ENCODE measurements at places on chromosomes 7 and 10.

GRCh38 chr7:122301858-122302760, 2.4 kb downstream of the FEZF1 start:
- H3K4me3 ChIP-seq, result peak overlapping the region; percentile 93
- H3K27ac ChIP-seq, result no peak overlapping the region
- peak; percentile 63 for DNase-seq
- H3K4me1 ChIP-seq, result peaks cover 2% of the 10 kb centered on the region

GRCh38 chr7:4820967-4821471, 40.8 kb downstream of the PAPOLB start:
- DNase-seq, result peak; percentile 21
- H3K4me3 ChIP-seq, result no peak overlapping the region
- no peak overlapping the region for H3K27ac ChIP-seq
- no peaks in the 10 kb centered on the region for H3K36me3 ChIP-seq
- H3K4me1 ChIP-seq, result no peaks in the 10 kb centered on the region

DNA sequence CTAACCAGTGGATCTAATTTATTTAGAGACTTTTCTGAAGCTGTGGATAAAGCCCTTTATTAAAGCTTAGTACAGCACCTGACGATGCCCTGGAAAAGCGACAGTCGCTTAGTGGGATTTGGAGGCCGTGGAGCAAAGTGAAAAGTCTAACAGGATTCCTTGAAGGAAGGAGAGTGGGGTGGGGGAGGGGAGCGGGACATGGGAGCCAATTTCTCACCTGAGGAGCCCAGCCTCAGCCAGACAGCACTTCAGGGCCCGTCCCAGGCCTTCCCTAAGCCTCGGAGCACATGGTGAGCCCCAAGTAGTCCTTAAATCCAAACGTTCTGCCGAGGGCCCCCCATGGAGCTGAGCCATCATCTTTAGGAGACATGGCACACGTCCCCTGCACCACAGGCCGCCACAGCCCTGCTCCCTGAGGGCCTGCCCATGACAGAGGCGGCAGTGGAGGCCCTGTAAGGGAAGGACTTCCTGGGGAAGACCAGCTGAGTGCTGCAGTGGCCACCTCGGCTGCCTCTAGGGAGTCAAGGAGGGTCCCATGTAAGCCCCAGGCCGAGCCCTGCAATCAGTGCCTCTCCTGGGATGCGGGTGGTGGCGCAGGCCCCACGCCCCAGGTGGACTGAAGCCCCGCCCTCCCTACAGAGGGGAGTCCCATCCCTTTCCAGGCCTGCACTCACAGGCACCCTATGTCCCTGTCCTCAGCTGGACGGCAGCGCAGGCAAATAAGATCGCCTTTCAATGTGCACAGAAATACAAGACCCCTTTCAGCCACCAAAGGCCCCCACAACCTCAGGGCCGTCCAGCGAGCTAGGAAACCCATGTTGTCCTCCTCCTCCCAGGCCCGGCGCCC, 187.0 kb downstream of the MAD1L1 start:
- no peak overlapping the region for H3K4me3 ChIP-seq
- H3K27ac ChIP-seq, result no peak overlapping the region
- no peaks in the 10 kb centered on the region for H3K4me1 ChIP-seq
- peaks cover 19% of the 10 kb centered on the region for H3K36me3 ChIP-seq
- DNase-seq, result no peak

DNA sequence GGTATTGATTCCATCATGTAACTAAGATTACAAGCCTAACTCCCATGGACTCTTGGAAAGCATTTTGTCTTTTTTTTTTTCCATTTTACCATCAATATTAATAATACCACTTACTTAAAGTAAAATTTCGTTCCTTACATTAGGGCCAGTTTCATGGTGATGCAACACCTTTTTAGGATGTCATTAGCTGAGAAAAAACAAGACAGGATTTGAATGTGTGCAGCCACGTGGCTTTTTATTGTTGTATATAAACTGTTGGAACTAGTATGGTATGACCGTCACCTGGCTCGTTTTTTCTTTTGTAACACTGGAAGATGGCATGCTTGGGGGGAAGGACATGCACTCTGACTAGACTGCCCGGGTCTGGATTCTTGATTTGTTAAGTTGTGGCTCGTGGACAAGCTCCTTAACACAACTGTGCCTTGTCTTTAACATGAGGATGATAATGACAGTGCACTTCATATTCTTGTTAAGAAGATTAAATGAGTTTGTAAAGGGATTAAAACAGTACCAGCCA, 42.1 kb downstream of the ARHGAP21 start:
- no peak overlapping the region for H3K4me3 ChIP-seq
- DNase-seq, result no peak
- peaks cover 13% of the 10 kb centered on the region for H3K36me3 ChIP-seq
- H3K27me3 ChIP-seq, result no peaks in the 10 kb centered on the region

DNA sequence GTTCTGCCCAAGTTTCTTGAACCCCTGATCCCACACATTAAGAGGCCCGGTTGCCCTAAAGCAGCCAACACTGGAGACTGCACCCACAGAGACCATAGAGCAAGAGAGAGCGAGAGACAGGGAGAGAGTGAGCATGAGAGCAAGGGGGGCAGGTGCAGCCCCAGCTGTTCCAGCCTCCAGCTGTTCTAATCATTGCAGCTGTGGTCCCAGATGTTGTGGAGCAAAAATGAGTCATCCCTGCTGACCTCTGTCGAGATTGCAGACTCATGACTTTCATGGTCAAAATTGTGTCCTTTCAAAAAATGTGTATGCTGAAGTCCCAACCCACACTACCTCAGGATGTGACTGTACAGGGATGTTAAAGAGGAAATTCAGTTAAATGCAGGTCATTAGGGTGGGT, 143.9 kb upstream of the FRMD4A start:
- no peak overlapping the region for H3K4me3 ChIP-seq
- H3K36me3 ChIP-seq, result peaks cover 12% of the 10 kb centered on the region
- H3K4me1 ChIP-seq, result no peaks in the 10 kb centered on the region

GRCh38 chr7:15332956-15333355, 228.9 kb downstream of the AGMO start:
- no peak for DNase-seq
- no peaks in the 10 kb centered on the region for H3K27me3 ChIP-seq
- no peak overlapping the region for H3K4me3 ChIP-seq
- H3K4me1 ChIP-seq, result peaks cover 2% of the 10 kb centered on the region

DNA sequence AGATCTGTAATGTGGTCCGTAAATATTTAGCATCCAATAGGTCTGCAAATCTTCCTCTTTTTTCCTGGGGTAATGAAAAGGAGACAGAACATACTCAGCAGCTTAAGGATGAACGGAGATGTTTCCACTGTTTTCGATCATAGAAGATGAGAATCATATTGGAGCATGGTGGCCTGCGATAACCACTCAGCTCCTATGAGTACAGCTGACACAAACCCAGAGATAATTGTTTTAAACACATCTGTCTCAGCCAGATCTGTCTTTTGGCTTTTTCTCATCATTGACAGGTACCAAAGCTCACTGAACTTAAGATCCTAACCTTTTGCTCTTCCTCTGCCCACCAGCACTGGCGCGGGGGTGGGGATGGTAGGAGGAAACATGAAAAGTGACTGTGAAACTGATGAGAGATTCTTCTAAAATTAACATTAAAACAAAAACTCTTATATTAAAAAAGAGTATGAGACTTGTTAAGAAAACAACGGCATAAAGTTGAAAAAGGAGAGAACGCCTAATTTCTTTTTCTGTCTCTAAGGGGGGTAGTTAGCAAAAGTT, 71.0 kb downstream of the SVOPL start:
- no peaks in the 10 kb centered on the region for H3K27me3 ChIP-seq
- no peak for DNase-seq
- H3K36me3 ChIP-seq, result no peaks in the 10 kb centered on the region
- no peak overlapping the region for H3K27ac ChIP-seq
- no peak overlapping the region for H3K4me3 ChIP-seq
- peaks cover 4% of the 10 kb centered on the region for H3K4me1 ChIP-seq

DNA sequence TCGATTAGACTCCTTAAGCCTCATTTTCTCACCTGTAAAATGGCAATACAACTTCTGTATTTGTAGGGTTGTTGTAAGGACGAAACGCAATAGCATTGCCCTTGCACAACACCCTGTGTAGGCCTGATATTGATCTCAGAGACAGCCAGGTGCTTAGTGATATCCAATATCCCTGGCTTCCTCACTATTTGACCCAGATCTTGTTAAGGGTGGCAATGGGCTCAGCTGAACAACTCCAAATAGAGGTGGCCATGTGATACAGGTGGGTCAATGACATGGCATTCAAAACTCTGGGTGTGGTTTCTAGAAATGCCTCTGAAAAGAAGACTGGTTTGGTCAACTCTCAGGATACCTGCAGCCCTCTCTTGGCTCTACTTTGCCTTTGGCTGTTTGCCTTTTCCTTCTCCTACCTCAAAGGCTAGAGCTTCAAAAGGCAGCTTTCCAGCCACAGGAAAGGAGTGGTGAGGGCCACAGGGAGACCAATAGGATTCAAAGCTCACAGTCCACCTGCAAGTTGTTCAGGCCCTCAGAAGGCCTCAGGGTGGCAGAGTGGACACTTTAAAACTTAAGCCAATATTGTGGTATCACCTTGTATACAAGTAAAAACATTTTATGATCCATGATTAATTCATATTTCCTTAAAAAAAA, 14.9 kb upstream of the GATAD1 start:
- peaks cover 5% of the 10 kb centered on the region for H3K4me1 ChIP-seq
- no peak for DNase-seq
- H3K27ac ChIP-seq, result no peak overlapping the region
- H3K36me3 ChIP-seq, result no peaks in the 10 kb centered on the region
- no peaks in the 10 kb centered on the region for H3K27me3 ChIP-seq
- no peak overlapping the region for H3K4me3 ChIP-seq

DNA sequence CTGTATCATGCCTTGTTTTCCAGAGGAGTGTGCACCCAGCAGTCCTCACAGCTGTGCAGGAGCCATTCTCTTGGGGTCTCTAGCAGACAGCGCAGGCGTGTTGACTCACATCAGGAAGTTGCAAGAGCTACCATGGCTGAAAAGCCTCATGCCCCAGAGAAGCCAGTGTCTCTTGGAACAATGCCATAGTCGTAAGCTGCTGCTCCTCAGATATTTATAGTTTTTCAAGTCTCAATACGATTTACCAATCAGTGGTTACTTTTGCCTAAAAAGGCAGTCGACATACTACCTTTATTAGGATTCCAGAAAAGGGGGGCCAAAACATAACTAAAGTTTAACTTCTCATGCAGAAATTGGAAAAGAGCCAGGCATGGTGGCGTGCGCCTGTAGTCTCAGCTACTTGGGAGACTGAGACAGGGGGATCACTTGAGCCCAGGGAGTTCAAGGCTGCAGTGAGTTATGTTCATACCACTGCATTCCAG, 407.7 kb downstream of the PARD3 start:
- H3K27me3 ChIP-seq, result no peaks in the 10 kb centered on the region
- DNase-seq, result no peak
- H3K4me3 ChIP-seq, result no peak overlapping the region
- H3K4me1 ChIP-seq, result no peaks in the 10 kb centered on the region
- H3K27ac ChIP-seq, result no peak overlapping the region
- H3K36me3 ChIP-seq, result no peaks in the 10 kb centered on the region

- no peak for DNase-seq
- no peaks in the 10 kb centered on the region for H3K27me3 ChIP-seq
- no peak overlapping the region for H3K27ac ChIP-seq
- H3K4me3 ChIP-seq, result no peak overlapping the region
Measured at GRCh38 chr7:116113310-116113709, 82.7 kb upstream of the TFEC start.

DNA sequence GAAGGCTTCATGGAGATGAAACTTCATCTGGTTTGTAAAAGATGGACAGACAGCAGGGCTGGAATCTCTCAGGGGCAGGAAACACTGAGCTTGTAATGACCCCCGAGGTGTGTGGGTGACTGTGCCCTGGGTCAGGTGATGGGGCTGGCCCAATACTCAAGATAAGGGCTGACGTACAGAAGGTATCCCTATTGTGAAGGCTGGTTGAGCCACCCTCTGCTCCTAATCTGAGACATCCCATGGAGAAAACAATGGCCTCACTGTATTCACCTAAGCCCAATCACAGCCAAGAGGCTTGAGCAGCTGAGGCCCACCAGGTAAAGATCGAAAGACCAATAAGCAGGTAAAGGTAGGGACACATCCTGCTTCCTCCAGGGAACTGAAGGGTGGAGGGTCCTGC, 34.8 kb upstream of the NUB1 start:
- peaks cover 2% of the 10 kb centered on the region for H3K36me3 ChIP-seq
- H3K27me3 ChIP-seq, result no peaks in the 10 kb centered on the region
- no peak overlapping the region for H3K4me3 ChIP-seq
- H3K27ac ChIP-seq, result no peak overlapping the region
- DNase-seq, result no peak
- H3K4me1 ChIP-seq, result no peaks in the 10 kb centered on the region

DNA sequence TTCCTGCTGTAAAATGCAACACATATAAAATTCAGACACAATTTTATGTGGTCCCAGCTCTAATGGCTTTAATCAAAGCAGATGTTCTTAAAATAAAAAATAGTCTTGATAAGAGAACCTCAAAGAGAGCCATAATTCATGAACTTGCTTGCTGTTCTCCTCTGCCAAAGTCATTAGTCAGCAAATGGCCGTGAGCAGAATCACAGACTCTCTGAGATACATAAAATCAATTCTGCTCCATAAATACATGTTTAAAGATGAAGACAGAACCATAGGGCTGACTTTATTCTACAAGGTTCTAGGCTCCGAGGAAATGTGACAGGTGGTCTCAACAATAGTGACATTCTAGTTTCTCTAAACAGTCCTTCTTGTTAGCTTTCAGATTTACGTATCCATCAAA, 29.8 kb downstream of the HSPA12A start:
- H3K27ac ChIP-seq, result no peak overlapping the region
- DNase-seq, result no peak
- H3K4me3 ChIP-seq, result no peak overlapping the region
- no peaks in the 10 kb centered on the region for H3K36me3 ChIP-seq
- H3K4me1 ChIP-seq, result 0 out of 2 replicates have a peak, but pooled peaks cover under 1% of the 10 kb centered on the region

- H3K4me3 ChIP-seq, result no peak overlapping the region
- H3K36me3 ChIP-seq, result no peaks in the 10 kb centered on the region
- no peak for DNase-seq
- H3K27ac ChIP-seq, result no peak overlapping the region
- H3K27me3 ChIP-seq, result no peaks in the 10 kb centered on the region
Measured at GRCh38 chr7:112056409-112056808, 149.8 kb downstream of the DOCK4 start.

- H3K36me3 ChIP-seq, result no peaks in the 10 kb centered on the region
- no peaks in the 10 kb centered on the region for H3K4me1 ChIP-seq
- H3K4me3 ChIP-seq, result no peak overlapping the region
- DNase-seq, result no peak
- H3K27me3 ChIP-seq, result no peaks in the 10 kb centered on the region
Measured at GRCh38 chr7:117347480-117347879, 24.6 kb upstream of the WNT2 start.
